ENCODE measurements at places on chromosomes 7 and 10.

DNA sequence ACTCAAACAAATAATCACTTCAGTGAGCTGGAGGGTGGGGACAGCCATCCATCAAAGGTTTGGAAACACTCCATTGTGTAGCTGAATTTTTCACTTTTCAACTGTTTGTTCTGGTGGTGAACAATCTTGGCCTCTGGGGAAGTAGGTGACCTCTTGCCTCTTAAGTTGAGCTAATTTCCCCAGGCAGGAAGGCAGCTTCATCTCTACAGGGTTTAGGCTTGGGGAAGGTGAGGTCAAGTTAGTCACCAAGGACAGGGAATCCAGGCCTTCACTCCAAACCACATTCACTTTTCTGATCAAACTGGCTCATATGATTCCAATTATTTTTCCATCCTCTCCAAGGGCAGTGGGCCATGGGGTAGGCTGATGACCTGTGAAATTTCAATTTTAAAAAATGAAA is 138.3 kb upstream of the HABP2 start:
- no peak for DNase-seq

GRCh38 chr7:90334193-90334843 is 12.2 kb upstream of the GTPBP10 start:
- DNase-seq = no peak

DNA sequence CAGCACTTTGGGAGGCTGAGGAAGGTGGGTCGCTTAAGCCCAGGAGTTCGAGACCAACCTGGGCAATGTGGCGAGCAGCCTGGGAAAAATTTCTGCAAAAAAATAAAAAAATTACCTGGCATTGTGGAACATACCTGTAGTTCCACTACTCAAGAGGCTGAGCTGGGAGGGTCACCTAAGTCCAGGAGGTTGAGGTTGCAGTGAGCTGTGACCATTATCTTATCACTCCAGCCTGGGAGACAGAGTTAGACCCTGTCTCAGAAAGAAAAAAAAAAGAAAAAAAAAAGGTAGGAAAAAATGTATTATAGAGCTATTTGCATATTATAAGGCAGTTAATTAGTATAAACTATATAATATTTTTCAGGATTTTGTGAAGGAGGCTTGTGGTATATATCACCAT is 11.0 kb upstream of the TSPAN13 start:
- DNase-seq = no peak

GRCh38 chr7:26857170-26857505 is 7.3 kb downstream of the SKAP2 start:
- DNase-seq = no peak

GRCh38 chr10:131701131-131701947 is 199.5 kb upstream of the PPP2R2D start:
- no peak for DNase-seq

- peak; percentile 2 for DNase-seq
These were observed 14.3 kb downstream of the AQP1 start for GRCh38 chr7:30925913-30926312.

DNA sequence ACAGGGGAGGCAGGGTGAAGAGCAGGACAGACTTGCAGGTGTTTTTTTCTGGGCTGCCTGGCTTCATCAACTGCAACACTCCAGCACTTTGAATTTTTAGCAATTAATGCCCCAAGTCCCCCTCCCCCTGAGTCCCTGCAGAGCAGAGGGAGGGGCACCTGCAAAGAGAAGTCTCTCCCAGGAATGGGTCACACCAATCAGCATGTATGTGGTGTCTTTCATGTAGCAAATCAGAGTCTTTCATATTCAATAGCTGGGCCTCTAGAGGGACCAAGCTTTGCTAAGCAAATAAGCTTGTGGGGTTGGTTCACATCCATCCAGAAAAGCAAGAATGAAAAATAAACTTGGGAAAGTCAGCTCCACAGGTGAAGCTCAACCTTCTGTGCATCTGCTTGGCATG is 90.7 kb downstream of the PARP12 start:
- no peak for DNase-seq

DNA sequence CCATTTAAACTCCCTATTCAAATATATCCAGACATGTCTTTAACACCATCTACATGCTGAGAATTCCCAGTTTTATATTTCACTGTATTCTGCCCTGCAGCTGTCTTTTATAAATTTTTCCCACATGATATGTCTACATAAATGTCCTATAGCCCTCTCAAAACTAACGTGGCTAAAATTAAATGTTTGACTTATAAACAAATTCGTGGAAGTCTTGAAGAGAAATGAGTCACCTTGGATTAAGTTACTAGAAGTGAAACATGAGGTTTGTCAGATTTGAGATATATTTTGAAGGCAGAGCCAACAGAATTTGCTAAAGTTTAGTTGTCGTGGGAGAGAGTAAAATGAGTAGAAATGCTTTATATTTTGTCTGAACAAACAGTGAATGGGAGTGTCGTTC is 386.9 kb upstream of the CNTNAP2 start:
- DNase-seq = no peak
